ENCODE measurements at places on chromosomes 5 and 9. TPM values are rescaled to one million over a fixed set of nuclear protein-coding genes. Genes with fewer than 3 reads are reported as not detected.

The TOMM5 gene
- total RNA-seq = 229 TPM

The SUSD1 gene
- 4.7 TPM for total RNA-seq

The LPAR1 gene
- 260 TPM for total RNA-seq

The OR1L1 gene
- not detected for total RNA-seq

The PCDH1 gene
- total RNA-seq = 0.83 TPM

The LCP2 gene
- not detected for total RNA-seq

The CKMT2 gene
- total RNA-seq = 0.28 TPM

The CTXN3 gene
- total RNA-seq = not detected

The PLEKHG4B gene
- total RNA-seq = 1.1 TPM

The GPR151 gene
- not detected for total RNA-seq

The PCDHA4 gene
- total RNA-seq = under 0.01 TPM

- DNase-seq = no peak
These were observed 14.2 kb upstream of the PTPN3 start for GRCh38 chr9:109512170-109512756.

DNA sequence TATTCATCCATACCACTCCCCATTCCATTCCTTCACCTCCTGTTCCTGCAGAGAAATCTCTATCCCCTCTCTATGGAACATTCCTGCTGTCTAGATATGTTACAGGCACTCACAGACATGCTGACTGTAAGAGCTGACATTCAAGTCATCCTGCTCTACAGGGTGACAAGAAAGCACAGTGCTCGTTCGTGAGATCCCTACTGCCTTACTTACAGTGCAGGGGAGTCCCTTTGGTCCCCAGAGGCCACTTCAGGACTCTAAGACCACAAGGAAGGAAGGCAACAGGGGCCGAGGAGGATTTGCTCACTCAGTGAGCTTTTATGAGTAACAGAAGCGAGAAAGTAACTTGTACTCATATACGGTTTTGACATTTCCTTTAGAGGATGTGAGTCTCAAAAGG is 110.5 kb downstream of the GAS1 start:
- DNase-seq = no peak

- no peak for DNase-seq
These were observed 31.1 kb downstream of the RALGPS1 start for GRCh38 chr9:126945682-126946081.

GRCh38 chr5:158174918-158175851 is 316.2 kb upstream of the CLINT1 start:
- DNase-seq = peak; percentile 56

DNA sequence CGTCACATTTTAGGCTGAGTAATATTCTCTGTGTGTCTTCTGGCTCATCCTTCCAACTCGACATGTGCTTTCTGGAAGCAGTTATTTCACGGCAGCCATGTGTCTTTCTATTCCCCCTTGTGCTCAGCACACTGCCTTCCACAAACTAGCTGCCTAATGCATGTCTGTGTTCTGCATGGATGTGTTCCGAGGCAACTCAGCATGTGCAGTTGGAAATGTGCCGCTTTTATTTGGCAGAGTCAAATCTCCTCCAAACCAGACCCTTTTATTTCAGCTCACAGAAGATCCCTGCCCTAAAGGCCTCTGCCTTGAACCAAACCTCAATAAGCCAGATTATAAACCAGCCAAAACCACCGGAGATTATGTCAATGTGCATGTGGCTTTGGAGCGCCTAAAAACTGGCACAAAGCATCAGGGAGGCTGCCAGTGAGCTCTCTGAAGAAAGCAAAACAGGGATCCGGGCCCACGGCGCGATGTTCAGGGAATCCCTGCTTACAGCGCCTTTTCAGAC is 360.2 kb downstream of the DEPDC1B start:
- no peak for DNase-seq

- no peak for DNase-seq
These were observed 37.3 kb downstream of the COL5A1 start for GRCh38 chr9:134678666-134679443.
